ENCODE measurements at places on chromosomes 2 and 18.

GRCh38 chr2:159936471-159936870 is 125.9 kb downstream of the PLA2R1 start:
- no peak for DNase-seq

DNA sequence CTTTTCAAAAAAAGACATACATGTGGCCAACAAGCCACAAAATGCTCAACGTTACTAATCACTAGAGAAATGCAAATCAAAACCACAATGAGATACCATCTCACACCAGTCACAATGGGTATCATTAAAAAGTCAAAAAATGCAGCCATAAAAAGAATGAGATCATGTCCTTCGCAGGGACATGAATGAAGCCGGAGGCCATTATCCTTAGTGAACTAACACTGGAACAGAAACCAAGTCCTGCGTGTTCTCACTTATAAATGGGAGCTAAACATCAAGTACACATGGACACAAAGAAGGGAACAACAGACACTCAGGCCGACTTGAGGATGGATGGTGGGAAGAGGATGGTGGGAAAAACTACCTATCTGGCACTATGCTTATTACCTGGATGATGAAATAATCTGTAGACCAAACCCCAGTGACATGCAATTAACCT is 17.8 kb upstream of the ATL2 start:
- peak; percentile 23 for DNase-seq

DNA sequence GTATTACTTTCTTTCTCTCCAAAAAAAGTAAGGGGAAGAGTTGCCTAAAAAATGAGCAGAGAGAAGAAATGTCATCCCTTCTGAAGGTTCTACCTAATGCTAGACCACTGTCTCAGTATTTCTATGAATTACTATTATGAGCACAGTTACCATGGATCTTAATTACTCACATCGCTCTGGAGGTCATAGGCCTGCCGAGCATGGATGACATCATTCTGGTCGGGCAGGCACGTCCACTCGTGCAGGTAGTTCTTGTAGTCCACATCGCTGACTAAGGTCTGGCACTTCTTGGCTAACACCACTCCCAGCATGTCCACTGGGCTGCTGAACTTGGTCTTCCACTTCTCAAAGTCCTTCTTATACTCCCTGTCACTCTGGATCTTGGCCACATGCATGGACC is 106.9 kb downstream of the NEB start:
- no peak for DNase-seq

GRCh38 chr18:48831113-48831759 is 119.5 kb downstream of the SMAD7 start:
- DNase-seq, result no peak

DNA sequence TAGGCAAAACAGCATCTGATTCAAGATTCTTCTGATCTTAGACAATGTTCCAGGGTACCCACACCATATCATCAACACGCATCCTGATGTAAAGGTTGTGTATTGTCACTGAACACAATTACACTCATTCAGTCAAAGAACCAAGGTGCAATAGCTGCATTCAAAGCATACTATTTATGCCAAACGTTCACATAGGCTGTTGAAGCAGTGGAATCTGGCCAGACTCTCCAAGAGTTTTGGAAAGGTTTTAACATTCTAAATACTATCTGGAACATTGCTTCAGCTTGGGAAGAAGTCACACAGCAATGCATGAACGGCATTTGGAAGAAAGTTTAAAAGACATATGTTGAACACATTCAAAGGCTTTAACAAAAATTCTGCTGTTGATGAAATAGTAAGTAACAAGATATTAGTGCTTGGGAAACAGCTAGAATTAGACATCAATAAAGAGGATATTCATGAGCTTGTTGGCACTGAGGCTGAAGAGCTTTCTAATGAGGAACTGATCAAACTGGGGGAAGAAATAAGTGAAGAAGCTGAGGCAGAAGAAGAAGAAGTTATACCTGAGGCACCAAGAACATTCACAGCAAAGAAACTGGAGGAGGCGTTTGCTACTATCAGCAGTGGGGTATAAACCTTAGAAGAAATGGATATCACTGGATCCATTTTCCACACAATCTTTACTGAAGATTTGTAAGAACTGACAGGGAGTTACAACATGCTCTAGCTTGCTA is 47.6 kb upstream of the MSH6 start:
- no peak for DNase-seq

DNA sequence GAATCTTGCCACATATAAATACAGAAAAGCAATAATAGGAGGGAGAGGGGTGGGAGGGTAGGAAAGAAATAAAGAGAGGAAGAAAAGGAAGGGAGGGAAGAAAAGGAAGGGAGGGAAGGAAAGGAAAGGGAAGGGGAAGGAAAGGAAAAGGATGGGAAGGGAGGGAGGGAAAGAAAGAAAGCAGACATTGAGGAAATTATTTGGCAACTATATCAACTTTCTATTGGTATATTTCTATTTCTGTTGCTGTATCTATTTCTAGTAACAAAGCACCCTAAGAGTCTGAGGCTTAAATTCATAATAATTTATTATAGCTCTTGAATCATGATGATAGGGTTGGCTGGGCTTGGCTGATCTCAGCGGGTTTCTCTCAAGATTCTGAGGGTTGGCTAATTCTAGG is 648.0 kb downstream of the CCDC85A start:
- no peak for DNase-seq

- DNase-seq, result no peak
These were observed 14.5 kb upstream of the LPIN2 start for GRCh38 chr18:3027370-3027891.

DNA sequence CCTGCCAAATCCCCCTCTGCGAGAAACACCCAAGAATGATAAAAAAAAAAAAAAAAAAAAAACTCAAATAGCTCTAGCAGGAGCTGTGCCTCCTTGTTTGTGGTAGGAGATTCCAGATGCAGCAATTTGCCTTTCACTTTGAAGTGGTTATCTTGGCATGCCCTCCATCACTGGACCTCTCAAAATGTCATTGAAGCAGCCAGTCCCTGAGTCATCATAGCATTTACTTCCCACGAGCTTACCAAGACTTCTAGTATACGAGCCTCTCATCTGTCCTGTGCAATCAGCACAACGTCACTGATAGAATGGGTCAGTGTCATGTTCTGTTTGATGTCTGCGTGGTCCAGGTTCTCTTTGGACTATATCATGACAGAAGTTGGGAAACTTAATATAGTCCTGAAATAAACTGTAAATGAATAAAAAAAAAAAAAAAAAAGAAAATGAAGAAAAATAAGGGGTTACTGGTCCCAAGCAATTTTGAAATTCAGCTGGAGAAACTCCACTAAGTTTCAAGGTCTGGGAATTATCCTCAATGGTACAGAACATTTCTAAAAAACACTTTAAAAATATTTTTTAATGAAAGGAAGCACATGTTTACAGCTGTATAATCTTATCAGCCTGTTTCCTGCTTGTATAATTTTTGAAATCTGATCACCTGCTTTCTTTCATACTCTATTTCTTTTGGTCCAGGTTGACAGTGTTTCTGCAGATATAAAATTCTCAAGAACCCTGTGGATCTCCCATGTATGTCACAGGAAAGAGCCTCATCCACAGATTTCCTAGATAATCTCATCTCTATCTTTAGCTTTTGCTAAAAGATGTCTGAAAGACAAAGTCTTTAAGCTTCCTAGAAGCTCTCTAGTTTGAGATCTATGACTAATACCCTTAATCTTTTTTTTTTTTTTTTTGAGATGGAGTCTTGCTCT is 74.1 kb upstream of the EHBP1 start:
- no peak for DNase-seq

DNA sequence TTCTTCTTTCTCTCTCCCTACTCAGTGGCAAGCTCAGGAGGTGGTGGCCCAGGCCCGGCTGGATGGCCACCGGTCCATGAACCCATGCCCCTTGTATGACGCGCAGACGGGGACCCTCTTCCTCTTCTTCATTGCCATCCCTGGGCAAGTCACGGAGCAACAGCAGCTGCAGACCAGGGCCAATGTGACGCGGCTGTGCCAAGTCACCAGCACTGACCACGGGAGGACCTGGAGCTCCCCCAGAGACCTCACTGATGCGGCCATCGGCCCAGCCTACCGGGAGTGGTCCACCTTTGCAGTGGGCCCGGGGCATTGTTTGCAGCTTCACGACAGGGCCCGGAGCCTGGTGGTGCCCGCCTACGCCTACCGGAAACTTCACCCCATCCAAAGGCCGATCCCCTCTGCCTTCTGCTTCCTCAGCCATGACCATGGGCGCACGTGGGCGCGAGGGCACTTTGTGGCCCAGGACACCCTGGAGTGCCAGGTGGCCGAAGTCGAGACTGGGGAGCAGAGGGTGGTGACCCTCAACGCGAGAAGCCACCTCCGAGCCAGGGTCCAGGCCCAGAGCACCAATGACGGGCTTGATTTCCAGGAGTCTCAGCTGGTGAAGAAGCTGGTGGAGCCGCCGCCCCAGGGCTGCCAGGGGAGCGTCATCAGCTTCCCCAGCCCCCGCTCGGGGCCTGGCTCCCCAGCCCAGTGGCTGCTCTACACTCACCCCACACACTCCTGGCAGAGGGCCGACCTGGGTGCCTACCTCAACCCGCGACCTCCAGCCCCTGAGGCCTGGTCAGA is 1.8 kb downstream of the NEU2 start:
- DNase-seq, result no peak

DNA sequence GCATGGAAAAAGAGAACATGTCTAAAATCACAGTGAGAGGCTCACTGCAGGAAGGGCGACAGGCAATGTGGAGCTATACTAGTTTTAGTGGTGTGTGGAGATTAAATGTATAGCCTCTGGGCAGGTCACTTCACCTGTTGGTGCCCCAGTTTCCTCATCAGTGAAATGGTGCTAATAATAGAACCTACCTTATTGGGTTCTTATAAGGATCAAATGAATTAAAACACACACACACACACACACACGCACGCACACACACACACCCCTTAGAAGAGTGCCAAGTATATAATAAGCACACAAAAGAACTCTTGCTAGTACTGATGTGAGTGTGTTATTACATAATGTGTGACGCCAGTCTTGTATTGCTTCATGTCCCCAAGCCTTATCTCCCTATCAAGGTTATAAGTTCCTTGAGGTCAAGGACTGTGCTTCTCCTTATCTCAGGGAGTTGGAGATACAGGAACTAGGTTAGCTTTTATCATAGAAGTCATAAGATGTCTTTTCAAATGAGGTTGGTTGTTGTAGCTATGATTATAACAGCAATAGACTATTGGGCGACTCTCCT is 98.0 kb upstream of the CXCR4 start:
- no peak for DNase-seq

- no peak for DNase-seq
These were observed 124.4 kb downstream of the LRRTM4 start for GRCh38 chr2:77397763-77398162.

GRCh38 chr2:671787-672605 is 5.2 kb downstream of the TMEM18 start:
- DNase-seq, result no peak

DNA sequence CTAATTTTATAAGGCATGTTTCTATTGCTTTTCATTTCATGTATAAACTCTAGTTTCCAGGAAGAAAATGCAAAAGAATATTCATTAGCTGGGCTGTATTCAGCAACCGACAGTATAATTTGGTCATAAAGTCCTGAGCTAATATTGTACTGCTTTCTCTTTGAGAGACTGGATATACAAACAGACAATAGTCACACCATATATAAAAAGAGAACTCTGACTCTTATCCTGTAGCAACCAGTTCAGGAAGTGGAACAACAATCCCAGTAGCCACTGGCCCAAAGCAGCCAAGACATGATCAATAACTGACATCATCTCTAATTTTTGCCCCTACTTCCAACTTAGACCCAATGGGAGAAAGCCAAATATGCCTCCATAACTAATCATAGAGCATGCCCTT is 160.8 kb downstream of the FSIP2 start:
- DNase-seq, result no peak

- peak; percentile 68 for DNase-seq
These were observed 128.5 kb upstream of the RAB12 start for GRCh38 chr18:8480506-8481328.

GRCh38 chr2:47026748-47027534 is 111.3 kb upstream of the MCFD2 start:
- DNase-seq, result no peak

- no peak for DNase-seq
These were observed 80.4 kb downstream of the CELF4 start for GRCh38 chr18:37484983-37485834.

DNA sequence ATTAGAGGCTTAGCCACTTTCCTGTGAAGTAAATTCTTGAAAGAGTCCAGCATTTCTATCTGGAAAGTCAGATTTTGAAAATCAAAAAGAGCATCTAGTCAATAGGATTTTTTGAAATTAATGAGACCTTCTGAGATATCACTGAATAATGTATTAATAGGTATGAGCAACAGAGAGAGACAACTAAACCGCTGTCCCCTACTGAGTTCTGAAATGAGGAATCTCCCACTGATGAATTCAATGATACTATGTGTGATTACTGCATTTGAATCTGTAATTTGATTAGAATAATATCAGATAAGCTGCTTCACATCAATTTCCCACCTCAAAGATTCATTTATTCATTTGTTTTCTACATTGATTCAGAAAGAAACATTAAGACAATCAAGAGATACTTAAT is 252.8 kb downstream of the TMX3 start:
- no peak for DNase-seq

- no peak for DNase-seq
These were observed 13.6 kb downstream of the TLK1 start for GRCh38 chr2:171147081-171147480.

DNA sequence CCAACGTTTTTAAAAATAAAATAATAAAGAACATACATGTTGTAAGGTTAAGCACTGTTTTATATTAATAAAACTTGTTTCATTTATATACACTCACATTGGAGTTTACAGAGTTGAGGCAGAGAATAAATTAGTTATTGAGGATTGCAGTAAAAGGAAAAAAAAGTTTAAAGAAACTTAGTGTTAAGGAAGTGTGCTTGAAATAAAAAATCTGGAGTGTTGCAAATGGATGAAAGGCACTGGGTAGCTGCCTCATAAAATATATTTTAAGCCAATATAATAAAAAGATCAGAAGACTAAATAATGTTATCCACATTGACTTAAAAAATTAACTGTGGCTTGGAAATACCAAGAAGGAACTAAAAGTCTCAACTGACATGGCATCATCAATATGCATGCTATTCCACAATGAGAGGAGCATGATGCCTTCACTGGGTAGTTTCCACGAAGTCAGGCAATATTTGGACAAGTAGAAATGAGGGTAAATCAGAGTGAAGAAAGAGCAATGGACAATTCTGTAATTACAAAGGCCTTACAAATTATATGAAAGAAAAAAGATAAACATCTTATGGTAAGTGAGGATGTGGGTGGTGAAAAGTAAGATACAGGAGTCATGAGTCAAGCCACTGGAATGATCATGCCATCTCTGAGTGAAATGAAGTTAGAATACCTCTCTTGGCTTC is 2.5 kb downstream of the GALNT3 start:
- DNase-seq, result peak; percentile 58

GRCh38 chr2:219300022-219300421 is 9.2 kb downstream of the PTPRN start:
- DNase-seq, result no peak

- DNase-seq, result no peak
These were observed 74.3 kb upstream of the SLC1A4 start for GRCh38 chr2:64914735-64915509.

GRCh38 chr2:190856985-190857384 is 23.6 kb upstream of the GLS start:
- DNase-seq, result no peak

- DNase-seq, result no peak
These were observed 18.9 kb upstream of the DLX1 start for GRCh38 chr2:172066394-172066886.

- DNase-seq, result no peak
These were observed 73.0 kb upstream of the RGPD5 start for GRCh38 chr2:109721135-109721534.
